ENCODE measurements at places on chromosomes 6 and 20.

- DNase-seq: no peak
Observed at GRCh38 chr6:157864185-157864761, 41.2 kb downstream of the SNX9 start.

DNA sequence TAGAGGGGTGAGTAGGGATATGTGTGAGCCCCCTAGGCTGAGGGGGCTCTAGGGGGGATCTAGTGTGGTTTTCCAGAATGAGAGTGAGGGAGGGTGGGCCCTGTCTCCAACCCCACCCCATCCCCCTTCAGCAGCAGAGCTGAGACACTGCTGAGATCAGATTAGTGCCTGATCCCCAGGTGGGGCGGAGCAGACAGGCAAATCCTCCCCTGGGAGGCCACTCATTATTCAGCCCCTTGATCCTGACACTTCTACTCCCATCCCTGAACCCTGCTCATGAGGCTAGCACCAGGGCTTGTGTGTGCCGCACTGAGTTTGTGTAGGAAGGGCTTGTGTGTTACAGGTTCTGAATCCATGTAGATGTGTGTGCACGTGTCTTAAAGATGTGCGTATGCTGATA, 42.5 kb downstream of the SPDEF start:
- DNase-seq: no peak

- DNase-seq: no peak
Observed at GRCh38 chr6:19736066-19736465, 101.1 kb upstream of the ID4 start.

GRCh38 chr6:38517005-38517404, 122.7 kb downstream of the BTBD9 start:
- no peak for DNase-seq

GRCh38 chr6:51570168-51570921, 517.1 kb downstream of the PKHD1 start:
- DNase-seq: no peak
